IPS DF 6.9 (cell line): ENCODE measurements at places on chromosomes 12 and 14.
A peak's percentile ranks its signal among the peaks of the same experiment; 100 is the strongest.

GRCh38 chr12:97471194-97471593 is 8.6 kb downstream of the RMST start:
- DNase-seq: no peak

GRCh38 chr14:61503167-61503801 is 181.9 kb downstream of the PRKCH start:
- no peak for DNase-seq

GRCh38 chr12:75672200-75672599 is 160.8 kb upstream of the KRR1 start:
- no peak for DNase-seq

DNA sequence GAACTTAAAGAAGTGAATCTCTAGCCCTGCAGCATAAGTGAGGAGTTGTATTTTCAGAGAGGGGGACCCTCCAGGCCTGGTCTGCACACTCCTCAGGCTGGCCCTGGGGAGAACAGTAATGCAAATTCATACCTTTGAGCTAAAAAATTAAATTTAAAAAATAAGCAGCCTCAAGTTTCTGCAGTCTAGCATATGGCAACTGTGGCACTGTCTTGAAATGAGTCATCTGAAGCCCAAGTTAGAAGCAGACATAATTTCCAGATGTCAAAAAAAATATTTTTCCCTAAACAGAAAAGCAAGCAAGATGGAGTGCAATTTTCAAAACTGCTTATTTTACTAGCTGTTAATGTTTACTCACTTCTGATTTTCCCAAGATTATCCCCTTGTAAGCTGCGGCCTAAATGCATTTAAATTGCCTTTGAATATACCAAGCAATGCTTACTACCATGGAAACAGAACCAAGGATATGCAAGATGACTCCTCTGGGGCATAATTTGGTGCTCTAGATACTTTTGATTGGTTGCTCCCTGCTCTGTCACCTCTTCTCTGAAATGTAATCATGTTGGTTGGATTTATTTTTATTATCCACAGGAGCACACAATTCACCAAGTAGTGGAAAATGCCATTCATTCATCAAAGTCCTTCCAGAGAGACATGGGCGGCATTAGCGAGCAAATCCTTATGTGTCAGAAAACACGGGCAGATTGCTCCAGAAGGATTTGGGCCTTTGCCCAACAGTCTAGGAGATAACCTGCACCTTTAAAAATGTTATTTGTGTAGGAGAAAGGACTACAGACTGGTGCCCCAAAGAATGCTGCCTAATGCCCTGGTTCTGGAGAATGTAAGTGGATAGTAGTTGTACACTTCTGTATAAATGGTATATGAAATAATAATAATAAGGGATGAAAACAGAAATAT is 25.0 kb upstream of the DHRS7 start:
- no peak for DNase-seq

DNA sequence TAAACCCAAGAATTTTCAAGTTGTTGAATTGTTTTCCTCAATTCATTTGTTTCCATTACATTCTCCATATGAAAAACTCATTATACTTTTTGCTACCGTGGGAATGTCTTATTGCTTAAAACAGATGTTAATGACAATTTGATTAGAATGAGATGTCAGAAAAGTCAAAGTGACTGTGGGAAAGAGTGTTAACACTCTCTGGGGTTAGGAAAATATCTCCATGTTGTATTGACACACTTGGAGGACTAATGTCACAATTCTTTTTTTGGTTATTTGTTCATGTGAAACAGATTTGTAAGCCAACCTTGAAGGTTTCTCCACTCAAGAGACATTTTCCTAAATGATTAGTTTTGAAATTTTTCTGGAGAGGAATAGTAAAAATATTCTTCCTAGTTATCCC is 47.2 kb upstream of the CMAS start:
- no peak for DNase-seq

- DNase-seq: peak; percentile 7
Observed at GRCh38 chr12:127293507-127294310, 973.3 kb upstream of the TMEM132C start.

GRCh38 chr12:77042833-77043232 is 22.5 kb downstream of the E2F7 start:
- no peak for DNase-seq

- DNase-seq: no peak
Observed at GRCh38 chr12:1803736-1804135, 16.6 kb upstream of the LRTM2 start.

GRCh38 chr12:132194556-132194955 is 50.3 kb downstream of the NOC4L start:
- DNase-seq: no peak

- DNase-seq: no peak
Observed at GRCh38 chr14:66005900-66006434, 480.2 kb upstream of the CCDC196 start.

GRCh38 chr14:23365732-23366425 is 907 bp upstream of the EFS start:
- DNase-seq: no peak

- DNase-seq: peak; percentile 67
Observed at GRCh38 chr12:108802101-108802961, 55.1 kb downstream of the SSH1 start.

DNA sequence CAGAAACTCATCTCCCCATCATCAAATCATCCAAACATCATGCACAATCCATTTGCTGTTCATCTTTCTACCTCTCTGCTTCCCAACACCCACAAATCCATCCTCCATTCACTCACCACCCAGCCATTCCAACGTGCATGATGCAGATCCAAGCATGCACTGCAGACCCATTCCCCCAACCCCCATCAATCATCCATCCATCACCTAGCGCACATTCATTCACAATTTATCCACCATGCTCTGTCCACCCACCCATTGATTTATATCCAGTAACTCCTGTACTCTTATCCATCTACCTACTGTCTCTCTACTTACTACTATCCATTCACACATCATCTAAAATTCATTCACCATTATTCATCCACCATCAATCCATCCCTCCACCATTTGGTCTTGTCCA is 4.0 kb upstream of the AMN start:
- no peak for DNase-seq

DNA sequence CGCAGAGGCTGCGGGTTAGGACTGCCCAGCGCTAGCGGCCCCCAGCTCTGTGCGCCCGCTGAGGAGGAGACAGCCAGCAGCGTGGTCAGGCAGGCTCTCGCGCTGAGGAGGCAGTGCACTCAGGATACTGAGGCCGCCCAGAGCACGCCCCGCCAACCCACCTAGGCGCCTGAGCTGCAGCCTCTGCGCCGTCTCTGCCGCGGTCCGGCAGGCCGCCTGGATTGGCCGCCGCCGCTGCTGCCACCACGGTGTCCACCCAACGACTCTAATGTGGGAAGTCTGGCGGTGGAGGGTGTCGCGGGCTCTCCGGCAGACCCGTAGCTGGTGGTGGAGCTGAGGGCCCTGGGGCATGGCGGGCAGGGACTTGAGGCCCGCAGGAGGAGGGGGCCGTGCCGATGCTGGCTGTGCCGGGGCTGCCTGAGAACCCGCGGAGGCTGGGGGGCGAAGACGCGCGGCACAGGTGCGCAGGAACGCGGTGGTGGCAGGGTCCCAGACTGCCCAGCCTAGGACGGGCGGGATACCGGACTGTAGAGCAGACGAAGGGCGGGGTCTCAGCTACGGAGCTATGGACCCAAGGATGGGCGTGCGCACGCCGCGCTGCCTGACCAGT is 69.9 kb downstream of the ASCL4 start:
- DNase-seq: no peak

GRCh38 chr12:124041907-124042306 is 68.9 kb downstream of the ZNF664 start:
- DNase-seq: no peak

- DNase-seq: no peak
Observed at GRCh38 chr12:80484746-80485145, 40.7 kb downstream of the PTPRQ start.

GRCh38 chr14:104363891-104364760 is 215.4 kb upstream of the C14orf180 start:
- no peak for DNase-seq

DNA sequence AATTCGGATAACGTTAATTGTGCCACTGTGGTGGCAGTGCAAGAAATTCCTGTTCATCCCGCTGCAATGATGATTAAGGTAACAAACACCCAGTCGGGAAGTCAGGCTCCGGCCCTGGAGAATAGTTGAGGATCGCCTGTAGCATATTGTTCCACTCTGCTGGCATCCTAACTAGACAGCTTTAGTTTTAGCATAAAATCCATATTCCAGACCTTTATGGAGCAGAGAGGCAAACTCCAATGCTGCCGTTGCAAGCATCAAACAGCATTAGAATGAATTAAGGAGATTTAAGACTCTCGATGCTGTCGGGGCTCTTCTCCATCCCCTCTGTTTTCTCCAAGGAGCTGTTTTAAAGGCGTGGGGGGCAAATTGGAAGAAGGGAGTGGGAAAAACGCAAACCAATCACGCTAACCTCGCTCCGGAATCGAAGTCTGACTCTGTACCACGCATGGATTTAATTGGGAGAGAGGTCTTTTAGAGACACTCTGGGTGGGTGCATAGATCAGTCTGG is 660.4 kb downstream of the VRK1 start:
- no peak for DNase-seq

GRCh38 chr14:75549169-75549568 is 26.9 kb downstream of the BATF start:
- DNase-seq: no peak

DNA sequence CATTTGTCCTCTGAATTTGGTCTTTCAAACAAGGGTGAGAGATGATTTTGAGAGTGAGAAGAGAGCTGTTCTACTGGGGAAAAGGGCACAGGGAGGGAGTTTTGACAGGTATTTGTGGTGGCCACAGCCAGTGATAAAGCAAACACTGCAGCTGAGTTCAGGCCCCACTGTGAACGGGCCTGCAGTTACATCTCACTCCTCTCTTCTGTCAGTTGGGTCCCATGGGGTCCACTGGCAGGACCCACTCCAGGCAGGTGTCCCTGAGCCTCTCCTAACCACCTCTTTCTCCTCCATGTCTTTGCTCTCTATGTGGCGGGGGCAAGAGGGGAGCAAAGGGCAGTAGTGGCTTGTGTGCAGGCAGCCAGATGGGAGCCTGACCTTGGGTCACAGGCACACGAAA is 294.8 kb downstream of the APAF1 start:
- DNase-seq: no peak

GRCh38 chr12:20097626-20098025 is 270.7 kb upstream of the PDE3A start:
- no peak for DNase-seq

DNA sequence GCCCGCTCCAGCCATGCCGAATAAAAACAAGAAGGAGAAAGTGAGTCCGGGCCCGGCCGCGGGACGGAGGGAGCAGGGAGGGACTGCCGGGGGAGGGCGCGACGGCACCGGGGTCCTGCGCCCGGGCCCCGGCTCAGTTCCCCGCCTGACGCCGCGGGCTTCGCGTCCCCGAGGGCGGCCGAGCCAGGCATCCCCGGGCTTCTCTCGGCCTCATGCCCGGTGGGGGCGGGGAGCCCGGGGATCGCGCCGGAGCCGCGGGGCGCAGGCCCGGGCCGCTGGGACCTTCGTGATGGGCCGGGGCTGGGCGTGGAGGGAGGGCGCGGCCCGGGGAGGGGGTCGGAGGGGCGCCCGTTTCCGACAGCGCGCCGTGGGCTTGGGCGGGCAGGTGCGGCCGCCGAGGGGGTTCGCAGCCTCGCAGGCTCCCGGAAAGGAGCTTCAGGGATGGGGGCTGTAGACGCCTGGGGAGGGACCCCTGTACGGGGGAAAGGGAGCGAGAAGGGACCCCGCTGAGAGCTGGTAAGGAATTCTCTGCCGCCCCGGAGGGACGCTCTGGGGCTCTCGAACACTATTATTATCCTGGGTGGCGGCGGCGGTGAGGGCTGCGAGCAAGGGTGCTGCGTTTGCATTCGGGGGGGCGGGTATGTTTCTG is 496 bp downstream of the PPP2R5C start:
- no peak for DNase-seq

- no peak for DNase-seq
Observed at GRCh38 chr12:104866291-104866690, 91.8 kb downstream of the SLC41A2 start.

- DNase-seq: no peak
Observed at GRCh38 chr12:132071040-132071810, 72.9 kb downstream of the DDX51 start.

GRCh38 chr14:92527721-92528120 is 14.1 kb downstream of the RIN3 start:
- DNase-seq: no peak

- no peak for DNase-seq
Observed at GRCh38 chr12:31007636-31008175, 66.0 kb upstream of the DDX11 start.

GRCh38 chr12:130354407-130354806 is 16.7 kb downstream of the PIWIL1 start:
- no peak for DNase-seq

GRCh38 chr12:55908726-55909512 is 18.8 kb downstream of the PYM1 start:
- DNase-seq: no peak

- no peak for DNase-seq
Observed at GRCh38 chr14:105059035-105059924, 6.0 kb downstream of the GPR132 start.

DNA sequence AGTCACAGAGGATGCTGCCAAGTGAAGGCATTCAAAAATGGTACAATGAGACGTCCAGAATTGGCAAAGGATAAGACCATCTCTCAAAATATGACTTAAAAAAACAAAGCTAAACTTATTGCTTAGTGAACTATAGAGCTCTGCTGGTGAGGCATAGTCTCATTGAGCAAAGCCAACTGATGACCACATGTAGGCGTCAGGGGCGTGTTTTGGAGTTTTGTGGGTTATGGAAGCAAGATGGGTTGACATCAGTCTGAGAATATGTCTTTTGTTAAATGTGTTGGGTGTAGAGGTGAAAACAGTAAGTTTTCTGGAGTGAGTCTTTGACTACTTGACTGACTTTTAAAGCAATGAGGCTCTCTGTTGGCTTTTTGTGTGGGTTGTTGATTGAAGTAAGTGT is 47.2 kb downstream of the ATL1 start:
- DNase-seq: no peak

DNA sequence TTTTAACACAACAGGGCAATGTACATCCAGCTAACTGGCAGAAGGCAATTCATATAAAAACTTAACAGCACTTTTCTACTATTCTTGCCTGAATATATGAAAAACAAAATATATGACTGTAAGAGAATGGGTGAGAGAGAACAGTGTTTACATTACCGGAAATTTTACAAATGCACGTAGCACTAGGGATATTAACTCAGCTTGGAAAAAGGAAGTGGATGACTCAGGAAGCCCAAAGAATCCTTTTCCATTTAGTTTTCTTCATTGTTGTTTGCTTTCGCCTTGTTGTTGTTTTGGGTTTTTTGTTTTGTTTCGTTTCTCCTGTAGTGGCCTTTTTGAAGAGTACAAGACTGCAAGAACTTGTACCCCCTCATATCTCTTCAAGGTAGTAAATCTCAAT is 295.5 kb downstream of the EGLN3 start:
- no peak for DNase-seq

- DNase-seq: no peak
Observed at GRCh38 chr14:21229821-21230220, 39.4 kb downstream of the HNRNPC start.

DNA sequence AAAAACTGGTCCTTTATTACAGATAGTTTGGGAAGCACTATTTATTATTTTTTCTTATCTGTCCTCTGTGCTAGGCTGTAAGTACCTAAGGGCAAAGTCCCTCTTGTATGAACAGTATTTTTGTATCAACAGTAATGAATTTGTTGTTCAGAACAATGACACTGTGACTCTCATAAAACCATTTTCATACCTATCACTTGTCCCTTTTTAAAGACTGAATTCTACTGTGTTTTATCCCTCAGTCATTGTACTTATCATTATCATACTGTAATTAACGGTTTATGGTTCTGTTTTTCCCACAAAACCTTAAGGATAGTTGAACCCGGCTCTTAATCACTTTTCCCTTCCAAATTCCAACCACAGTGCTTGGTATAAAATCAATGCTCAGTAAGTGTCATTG is 69.4 kb downstream of the SRGAP1 start:
- no peak for DNase-seq
